Fibroblast of skin of left quadriceps (primary cell): ENCODE measurements at places on chromosomes 13 and 19.

GRCh38 chr19:15128162-15128770, 21.1 kb downstream of the SYDE1 start:
- DNase-seq, result no peak

- no peak for DNase-seq
Measured at GRCh38 chr13:99961636-99962035, 9.9 kb downstream of the ZIC5 start.

DNA sequence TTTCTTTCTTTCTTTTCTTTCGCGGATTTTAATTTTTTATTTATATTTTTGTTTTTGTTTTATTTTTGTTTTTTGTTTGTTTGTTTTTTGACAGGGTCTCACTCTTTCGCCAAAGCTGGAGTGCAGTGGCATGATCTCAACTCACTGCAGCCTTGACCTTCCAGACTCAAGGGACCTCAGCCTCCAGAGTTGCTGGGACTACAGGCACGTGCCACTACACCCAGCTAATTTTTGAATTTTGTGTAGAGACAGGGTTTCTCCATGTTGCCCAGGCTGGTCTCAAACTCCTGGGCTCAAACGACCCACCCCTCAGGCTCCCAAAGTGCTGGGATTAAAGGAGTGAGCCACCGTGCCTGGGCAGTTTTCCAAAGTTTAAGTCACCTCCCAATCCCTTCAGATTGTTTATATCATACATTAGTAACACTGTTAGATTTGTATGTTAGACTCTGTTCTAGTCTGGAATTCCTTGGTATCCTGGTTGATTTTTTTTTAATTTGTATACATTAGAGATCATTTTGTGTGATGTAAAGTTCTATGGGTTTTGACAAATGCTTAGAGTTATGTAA, 597.3 kb downstream of the DCT start:
- DNase-seq, result no peak

DNA sequence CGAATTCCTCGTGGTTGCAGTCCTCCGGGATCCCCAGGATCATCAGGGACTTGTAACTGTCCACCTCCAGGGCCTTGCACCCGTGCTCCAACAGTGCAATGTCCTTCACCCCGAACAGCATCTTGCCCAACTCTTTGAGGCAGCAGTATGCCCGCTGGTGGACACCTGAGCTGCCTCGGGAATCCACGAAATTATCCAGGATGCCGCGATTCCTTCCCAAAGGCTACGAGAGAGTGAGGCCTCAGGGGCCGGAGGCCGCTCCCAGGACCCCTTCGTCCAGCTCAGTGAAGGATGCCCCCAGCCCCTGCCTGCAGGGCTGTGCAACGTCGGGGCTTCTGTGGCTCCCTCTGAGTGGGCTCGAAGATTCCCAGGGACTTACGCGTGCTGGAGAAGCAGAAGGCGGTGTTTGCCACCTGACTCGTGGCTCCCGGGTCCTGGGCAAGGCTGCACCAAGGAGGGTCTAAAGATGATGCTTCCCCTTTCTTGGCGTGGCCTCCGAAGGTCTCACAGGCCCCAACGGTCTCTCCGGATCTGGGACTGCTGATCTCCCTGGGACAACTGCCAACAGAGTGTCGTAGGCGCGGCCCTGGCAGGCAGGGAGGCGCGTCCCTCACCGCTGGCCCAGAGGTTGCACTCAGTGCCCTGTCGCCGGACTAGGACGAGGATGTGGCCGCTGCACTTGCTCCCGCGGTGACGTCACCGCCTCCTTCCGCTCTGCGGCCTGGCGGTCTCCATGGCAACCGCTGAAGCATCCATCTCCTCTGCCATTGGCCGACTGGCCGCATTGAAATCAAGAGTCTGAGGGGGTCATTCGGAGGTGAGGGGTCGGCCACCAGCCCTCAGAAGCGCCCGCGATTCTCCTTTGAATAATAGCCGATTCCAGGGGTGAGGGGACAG, at the start of gene PNMA8C:
PNMA8C (minus strand) TSS at position 698 of the 897 bp plus-strand sequence; CDS start at position 121, 577 bp downstream.
- DNase-seq, result no peak

GRCh38 chr19:2627319-2627829, 75.1 kb downstream of the GNG7 start:
- peak; percentile 86 for DNase-seq

DNA sequence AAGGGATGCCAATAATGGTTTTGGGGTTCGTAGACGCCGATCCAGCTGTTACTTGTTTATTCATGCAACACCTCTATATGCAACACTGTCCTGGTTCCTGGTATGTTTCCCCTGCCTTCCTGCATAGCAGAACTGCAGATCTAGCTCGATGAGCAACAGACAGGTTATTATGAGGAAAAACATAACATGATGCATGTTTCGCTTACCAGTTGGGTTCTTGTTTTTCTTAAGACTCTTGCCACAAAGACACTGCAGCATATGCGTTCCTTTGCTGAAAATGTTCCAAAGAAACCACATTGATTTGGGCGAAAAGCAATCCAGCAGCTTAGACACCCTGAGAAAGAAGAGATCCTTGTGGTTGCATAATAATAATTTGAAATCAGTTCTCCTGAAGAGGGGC, 583 bp downstream of the FGF14 start:
- DNase-seq, result no peak

GRCh38 chr19:4346020-4346383, 2.6 kb downstream of the MPND start:
- DNase-seq, result no peak
